ENCODE measurements at places on chromosomes 16 and 17.

GRCh38 chr16:24668481-24669061, 60.9 kb upstream of the TNRC6A start:
- DNase-seq: no peak

- DNase-seq: no peak
These were observed 576 bp downstream of the EPOP start for GRCh38 chr17:38674014-38674748.

DNA sequence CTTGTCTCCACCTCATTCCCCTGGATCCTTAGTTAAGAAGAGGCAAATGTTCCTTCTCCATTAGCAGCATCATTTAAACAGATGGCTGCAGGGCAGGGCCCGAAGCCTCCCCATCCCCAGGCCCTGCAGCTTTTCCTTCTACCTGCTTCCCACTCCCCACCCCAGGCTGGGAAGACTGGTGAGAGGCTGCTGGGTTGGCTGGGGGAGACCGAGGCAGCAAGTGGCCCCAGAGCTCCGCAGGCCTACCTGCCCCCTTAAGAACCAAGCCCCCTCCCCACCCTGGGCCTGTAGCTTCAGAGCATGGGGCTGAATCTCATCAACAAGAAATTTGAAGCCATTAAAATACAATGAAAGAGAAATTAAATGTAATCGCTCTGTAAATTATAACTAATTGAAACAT, 22.1 kb upstream of the RPL38 start:
- no peak for DNase-seq

GRCh38 chr16:30136971-30137605, 14.1 kb upstream of the MAPK3 start:
- no peak for DNase-seq

GRCh38 chr17:10745231-10745630, 15.4 kb upstream of the TMEM220 start:
- no peak for DNase-seq
